ENCODE measurements at places on chromosomes 2 and 18. TPM values are rescaled to one million over a fixed set of nuclear protein-coding genes. Genes with fewer than 3 reads are reported as not detected.

DNA sequence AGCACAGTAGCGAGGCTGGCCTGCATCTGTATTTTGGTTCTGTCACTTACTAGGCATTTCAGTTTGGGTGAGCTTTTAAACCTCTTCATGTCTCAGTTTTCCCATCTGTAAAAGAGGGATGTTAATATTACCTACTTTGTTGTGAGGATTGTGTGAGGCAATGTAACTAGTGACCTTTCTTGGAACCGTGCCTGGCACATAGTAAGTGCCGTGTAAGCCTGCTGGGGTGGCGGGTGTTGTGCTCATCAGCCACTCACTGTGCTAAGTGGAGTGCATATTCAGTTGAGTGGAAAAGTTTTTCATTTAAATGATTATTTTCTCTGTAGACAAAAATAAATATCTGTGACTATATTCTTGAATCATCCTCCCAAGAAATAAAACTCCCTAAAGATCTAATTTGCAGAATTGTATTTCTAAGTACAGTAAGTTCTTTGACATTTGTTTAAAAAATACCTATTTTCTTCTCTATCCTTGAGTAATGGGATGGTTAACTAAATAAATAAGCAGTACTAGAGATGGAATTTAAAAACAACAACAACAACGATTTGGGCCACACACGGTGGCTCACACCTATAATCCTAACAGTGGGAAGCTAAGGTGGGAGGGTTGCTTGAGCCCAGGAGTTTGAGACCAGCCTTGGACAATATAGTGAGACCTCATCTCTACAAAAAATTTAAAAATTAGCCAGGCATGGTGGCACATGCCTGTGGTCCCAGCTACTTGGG lies 56.7 kb downstream of the MALT1 start:
- DNase-seq, result no peak

DNA sequence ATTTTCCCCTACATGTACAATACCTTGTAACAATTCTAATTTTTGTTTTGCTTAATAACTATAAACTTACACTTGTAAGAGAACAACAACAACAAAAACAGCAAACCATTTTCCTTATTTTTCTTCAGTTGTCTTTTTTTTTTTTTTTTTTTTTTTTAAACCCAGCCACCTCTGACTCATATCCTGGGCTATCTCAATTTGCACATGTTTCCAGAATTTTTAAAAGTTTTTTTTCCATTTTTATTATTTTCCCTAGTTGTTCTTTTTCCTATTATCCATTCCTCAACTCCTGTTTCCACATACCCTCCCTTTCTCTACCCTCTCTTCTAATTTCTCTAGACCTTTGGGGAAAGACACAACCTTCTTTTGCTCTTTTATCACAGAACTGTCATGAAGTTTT lies 112.5 kb downstream of the EFEMP1 start:
- no peak for DNase-seq

The REG3G gene
- total RNA-seq, result not detected

The ALMS1 gene
- 19.3 TPM for total RNA-seq

The PRKCE gene
- 17.7 TPM for total RNA-seq
